ENCODE measurements at places on chromosomes 12 and 14. TPM values are rescaled to one million over a fixed set of nuclear protein-coding genes. Genes with fewer than 3 reads are reported as not detected.
A peak's percentile ranks its signal among the peaks of the same experiment; 100 is the strongest.

GRCh38 chr12:111359231-111359913 lies 9.5 kb downstream of the PHETA1 start:
- DNase-seq = no peak

GRCh38 chr14:67705211-67705610 lies 3.5 kb downstream of the RDH12 start:
- no peak for DNase-seq

Gene PPP1R1A
- 8.5 TPM for total RNA-seq

Gene CCDC196
- not detected for total RNA-seq

Gene CIROP
- total RNA-seq = not detected

- DNase-seq = no peak
These were observed 87.9 kb upstream of the BCL11B start for GRCh38 chr14:99359906-99360305.

DNA sequence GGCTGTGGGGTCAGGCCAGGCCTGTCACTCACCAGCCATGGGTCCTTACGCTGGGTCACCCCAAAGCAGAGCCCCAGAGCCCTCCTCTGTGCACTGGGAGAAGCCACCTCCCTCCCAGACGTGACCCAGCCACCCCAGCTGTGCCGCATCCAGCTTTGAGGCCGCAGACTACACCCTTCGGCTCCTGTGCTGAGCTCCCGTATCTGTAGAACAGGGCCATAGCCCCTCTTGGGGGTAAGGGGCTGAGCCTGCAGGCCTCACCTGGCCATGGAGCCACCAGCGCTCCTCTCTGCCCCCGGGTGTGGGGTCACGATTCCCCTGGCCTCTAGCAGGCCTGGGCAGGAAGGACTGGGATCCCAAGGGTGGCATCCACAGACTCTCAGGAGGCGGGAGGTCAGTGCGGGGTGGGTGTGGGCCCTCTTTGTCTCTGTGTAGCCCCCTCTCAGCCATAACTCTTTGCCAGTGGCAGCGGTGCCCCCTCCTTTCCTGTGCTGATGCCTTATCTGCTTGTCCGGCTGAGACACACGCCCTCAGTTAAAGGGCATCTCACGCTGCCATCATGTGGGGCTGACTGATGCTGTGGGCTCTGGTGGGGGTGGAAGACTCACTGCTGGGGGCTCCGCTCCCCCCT lies 16.3 kb downstream of the ASPG start:
- DNase-seq = no peak

Gene NANOG
- total RNA-seq = 211 TPM

- DNase-seq = no peak
These were observed 161.5 kb downstream of the RPS29 start for GRCh38 chr14:49424436-49425331.

DNA sequence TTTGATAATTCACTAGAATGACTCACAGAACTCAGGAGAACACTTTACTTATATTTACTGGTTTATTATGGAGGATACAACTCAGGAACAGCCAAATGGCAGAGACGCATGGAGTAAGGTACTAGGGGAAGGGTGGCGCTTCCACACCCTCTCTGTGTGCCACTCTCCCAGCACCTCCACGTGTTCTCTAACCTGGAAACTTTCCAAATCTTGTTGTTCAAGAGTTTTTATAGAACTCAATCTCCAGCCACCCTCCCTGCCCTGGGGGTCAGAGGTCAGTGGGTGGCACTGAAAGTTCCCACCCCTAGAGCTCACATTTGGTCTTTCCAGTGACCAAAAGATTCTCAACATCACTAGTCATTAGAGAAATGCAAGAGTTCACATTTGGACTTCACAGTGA lies 13.2 kb downstream of the TRIM9 start:
- DNase-seq = no peak

DNA sequence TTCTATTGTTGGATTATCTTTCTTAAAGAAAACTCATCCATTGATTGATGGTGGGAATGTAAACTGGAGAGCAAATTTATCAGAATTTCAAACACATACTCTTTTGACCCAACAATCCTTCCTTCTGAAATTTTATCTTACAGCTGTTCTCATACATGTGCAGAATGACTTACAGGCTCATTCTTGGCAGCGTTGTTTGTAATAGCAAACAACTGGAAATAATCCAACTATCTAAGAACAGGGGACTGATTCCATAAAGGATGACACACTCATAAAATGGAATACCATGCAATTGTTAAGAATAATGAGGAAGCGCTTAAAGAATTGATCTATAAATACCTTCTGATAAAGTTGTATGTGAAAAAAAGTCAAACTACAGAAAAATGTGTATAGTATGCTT lies 24.0 kb downstream of the RHOJ start:
- no peak for DNase-seq

- no peak for DNase-seq
These were observed 150.4 kb downstream of the CALM1 start for GRCh38 chr14:90547250-90547649.

Gene ADAM21
- total RNA-seq = not detected

- DNase-seq = peak; percentile 91
These were observed 5.4 kb upstream of the IRF2BPL start for GRCh38 chr14:77033622-77034589.

DNA sequence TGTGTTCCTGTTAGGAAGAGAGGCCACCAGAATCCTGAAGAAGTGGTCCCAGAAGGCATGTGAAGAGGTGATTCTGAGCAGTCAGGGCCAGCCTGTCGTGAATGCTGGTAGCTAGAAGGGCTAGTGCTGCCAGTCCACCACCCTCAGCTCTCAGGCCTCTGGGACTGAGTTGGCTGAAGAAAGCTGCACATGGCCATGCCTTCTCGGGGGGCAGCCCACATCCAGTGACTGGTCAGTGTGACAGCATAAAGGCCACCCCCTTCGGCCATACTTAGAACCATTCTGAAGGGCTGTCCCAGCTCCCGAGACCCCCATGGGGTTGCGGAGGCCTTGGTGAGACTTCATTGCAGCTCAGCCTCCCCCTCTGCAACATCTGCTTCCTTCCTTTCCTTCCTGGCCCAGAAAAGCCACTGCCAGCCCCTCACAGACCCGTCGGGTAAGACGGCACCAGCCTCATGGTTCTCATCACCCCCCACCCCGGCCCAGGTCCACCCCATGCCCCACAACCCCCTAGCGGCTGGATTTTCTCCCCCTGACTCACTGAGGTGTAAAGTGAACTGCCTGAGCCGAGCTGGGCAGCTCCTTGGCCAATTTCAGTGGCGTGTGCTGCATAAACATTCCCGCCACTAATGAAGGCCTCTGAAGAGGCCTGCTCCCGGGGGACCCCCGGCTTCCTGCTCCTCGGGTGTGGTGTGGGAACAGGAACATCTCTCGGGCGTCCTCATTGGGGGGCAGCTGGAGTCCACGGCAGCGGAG lies 49.5 kb upstream of the DIO3 start:
- DNase-seq = no peak

DNA sequence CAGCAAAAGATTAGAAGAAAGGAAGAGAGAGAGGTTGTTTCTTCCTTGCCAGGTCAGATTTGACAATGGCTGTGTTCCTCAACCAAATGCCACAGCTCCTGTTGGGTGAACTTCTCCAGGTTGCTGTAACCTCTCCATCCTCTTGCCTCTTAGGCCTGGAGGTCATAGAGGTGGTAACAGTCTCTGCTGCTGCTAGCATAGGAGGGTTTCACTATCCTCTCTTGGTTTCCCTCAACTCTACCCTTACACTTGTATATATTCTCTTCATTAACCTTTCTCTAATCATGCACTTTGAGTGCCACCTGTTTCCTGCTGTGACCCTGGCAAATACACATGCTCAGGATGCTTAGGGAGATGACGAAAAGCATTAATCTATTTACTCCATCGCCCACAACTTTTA lies 67.7 kb upstream of the HIF1A start:
- DNase-seq = no peak

GRCh38 chr14:70282666-70283065 lies 76.8 kb downstream of the COX16 start:
- DNase-seq = no peak

DNA sequence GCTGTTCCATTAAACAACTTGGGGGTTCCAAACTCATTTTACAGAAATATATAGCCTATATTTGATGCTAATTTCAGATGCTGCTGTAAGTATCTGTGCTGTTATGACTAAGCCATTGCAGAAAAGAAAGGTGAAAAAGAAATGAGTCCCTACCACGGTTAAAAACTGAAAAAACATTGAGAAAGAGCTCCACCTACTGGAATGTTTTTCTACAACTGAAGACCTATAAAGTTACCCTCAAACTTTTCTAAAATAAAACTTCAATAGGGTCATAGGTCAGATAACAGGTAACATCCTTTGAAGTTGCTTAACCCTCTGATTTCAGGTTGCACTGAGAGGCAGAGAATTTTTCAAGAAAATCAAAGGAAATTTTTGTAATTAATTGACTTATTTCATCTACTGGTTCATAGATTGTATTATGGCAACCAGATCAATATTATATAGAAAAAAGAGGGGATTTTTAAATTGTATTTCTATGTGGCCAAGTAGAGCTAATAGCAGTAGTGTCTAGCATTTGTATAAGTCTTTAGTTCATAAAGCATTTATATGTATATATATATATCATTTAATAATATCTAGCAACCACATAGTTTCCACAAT lies 279.9 kb downstream of the RPS29 start:
- no peak for DNase-seq

Gene TCP11L2
- 6.1 TPM for total RNA-seq

GRCh38 chr14:30264161-30264560 lies 294.8 kb upstream of the G2E3 start:
- DNase-seq = no peak

Gene OR10A7
- not detected for total RNA-seq

Gene CLEC2B
- total RNA-seq = not detected

- DNase-seq = no peak
These were observed 41.3 kb upstream of the OR6J1 start for GRCh38 chr14:22685467-22685866.

Gene C12orf54
- total RNA-seq = not detected

Gene KRT75
- not detected for total RNA-seq

Gene NUDT14
- total RNA-seq = 39.0 TPM

DNA sequence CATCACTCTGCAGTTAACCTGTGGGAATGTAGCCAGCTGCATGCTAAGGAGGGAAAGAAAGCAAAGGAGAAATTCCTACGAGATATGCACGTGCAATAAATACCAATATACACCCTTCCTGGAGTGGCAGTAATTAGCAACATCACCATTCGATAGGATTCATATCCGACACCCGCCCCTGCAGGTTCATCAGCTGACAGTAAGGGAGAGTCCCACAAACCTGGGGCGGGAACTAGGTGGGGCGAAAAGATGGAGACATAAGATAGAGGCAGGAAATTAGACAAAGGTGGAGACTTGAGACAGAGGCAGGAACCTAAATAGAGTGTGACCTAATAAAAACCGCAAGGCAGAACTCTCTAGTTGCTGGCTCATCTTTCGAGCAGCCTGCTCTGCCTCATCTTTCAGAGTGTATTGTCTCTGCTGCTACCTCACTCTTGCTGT lies 51.6 kb downstream of the PLEKHG3 start:
- no peak for DNase-seq

DNA sequence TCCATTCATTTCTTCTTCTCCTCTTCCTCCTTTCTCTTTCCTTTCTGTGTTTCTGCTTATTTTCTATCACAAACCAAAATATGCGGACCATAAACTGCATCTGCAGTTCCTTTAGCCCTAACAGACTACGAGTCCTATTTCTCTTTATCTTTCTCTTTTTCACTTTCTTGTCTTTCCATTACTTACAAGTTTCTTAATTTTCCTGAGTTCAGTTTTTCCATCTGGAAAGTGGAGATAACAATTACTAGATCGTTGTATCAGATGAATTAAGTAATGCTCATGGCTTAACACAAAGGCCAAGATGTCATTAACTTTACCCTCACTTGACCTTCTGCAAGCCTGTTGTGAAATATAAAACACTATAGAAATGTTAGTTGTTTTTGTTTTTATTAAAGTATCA lies 983 bp upstream of the COPS7A start:
- no peak for DNase-seq

GRCh38 chr14:104458845-104459244 lies 120.7 kb upstream of the C14orf180 start:
- DNase-seq = no peak

GRCh38 chr12:507391-507796 lies 47.7 kb downstream of the B4GALNT3 start:
- no peak for DNase-seq

DNA sequence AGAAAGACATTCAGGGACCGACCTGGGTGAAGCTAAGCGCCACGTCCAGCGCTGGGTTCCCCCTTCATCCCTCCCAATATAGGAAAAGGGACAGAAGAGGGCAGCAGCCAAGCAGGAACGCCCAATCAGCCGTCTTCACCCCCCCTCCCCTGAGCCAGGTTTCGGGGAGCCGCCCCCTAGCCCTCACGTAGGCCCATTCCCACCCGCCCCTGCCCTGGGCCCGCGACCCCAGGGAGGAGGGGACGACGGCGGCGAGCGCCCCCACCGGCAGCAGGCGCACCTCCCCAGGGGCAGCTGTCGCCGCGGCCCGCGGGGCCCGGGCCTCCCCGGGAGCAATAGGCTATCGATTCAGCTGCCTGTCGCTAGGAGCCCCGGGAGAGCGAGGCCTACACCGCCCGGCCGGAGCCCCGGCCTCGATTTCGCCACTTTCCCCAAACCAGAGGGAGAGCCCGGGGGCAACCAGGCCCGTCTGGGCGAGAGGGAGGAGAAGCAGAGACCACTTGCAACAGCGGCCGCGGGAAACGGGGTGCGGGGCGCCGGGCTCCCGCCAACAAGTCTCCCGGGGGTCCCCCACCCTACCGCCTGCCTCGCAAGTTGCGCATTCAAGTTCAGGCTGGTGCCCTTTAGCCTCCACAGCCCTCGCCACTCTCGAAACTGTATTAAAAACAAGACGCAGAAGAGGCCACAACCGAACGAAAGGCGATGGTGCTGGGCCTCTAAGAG lies 1.3 kb downstream of the DCAF5 start:
- DNase-seq = peak; percentile 92

GRCh38 chr14:32078023-32078857 lies 1.1 kb downstream of the ARHGAP5 start:
- DNase-seq = no peak

All from H9 (cell line).